ENCODE measurements at places on chromosomes 7 and 10.

- DNase-seq: no peak
Observed at GRCh38 chr7:128074736-128075135, 43.5 kb upstream of the LRRC4 start.

- no peak for DNase-seq
Observed at GRCh38 chr10:90227217-90227656, 525.8 kb downstream of the KIF20B start.

DNA sequence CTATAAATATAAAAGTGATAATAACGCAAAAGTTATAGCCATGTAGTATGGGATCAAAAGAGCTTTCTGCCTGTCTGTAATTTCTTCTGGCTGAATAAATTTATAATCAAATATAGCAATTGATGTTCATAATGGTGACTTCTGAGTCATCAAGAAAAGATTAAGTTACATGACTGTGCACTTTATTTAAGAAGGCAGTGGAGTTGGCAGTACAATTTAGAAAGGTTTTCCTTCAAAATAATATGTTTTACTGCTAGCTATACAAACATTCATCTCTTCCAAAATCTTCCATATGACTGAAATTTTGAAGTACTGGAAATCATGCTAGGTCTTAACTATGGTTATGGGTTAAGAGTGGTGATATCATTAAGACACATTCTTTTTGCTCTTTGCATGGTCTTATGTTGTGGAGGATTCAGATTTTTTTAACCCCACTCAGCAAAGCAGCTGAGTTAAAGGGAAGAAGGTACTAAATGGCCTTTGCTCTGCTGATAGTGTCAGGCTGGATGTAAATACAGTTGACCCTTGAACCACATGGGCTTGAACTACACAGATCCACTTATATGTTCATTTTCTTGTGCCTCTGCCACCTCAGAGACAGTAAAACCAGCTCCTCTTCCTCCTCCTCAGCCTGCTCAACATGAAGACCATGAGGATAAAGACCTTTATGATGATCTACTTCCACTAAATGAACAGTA lies 323.6 kb downstream of the BBS9 start:
- no peak for DNase-seq

DNA sequence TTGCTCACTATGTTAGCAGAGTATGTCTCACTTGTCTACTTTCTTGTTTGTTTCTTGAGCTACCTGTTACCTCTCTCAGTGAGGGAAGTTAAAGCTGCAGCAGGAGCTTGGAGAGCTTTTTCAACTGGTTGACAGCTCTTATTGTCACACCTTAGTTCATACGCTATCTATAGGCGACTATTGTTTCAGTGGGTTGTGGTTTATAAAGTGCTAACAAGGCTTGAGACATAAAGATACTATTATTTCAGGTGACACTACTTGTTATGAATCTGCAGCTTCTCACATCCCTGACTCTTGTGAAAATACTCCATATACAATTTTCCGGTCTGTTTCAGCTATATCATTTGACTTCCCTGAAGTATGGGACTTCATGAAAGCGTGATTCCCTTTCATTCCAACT lies 167.4 kb downstream of the CSTF2T start:
- no peak for DNase-seq

GRCh38 chr10:121583857-121584256 lies 14.4 kb downstream of the FGFR2 start:
- DNase-seq: no peak

- DNase-seq: no peak
Observed at GRCh38 chr10:123146013-123146893, 1.7 kb upstream of the HMX2 start.

All from NCI-H1436 treated with DMSO at 0.1 percent for 48 hours (cell line).